ENCODE measurements at places on chromosomes 3 and 15.

DNA sequence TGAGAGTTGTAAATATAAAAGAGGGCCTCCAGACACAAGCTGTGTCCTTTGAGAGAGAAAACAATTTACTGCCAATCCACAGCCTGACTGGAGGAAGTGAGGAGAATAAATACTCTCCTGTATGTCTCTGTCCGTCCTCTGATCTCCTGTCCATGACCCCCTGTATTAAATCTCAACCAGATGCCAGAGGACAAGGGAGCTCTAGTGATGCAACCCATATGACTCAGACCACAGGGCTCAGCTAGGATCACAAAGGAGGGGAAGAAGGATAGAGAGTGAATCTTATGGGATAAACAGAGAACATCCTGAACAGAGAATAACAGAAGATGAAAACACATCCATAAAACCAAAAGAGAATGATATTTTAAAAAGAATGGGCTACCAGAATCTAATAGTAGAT is 482.6 kb downstream of the PLOD2 start:
- DNase-seq: no peak

- DNase-seq: no peak
Observed at GRCh38 chr3:14907043-14907966, 40.1 kb upstream of the NR2C2 start.

GRCh38 chr3:182220471-182220870 is 508.7 kb downstream of the SOX2 start:
- DNase-seq: no peak

GRCh38 chr3:149509526-149509925 is 35.0 kb downstream of the TM4SF4 start:
- DNase-seq: no peak

DNA sequence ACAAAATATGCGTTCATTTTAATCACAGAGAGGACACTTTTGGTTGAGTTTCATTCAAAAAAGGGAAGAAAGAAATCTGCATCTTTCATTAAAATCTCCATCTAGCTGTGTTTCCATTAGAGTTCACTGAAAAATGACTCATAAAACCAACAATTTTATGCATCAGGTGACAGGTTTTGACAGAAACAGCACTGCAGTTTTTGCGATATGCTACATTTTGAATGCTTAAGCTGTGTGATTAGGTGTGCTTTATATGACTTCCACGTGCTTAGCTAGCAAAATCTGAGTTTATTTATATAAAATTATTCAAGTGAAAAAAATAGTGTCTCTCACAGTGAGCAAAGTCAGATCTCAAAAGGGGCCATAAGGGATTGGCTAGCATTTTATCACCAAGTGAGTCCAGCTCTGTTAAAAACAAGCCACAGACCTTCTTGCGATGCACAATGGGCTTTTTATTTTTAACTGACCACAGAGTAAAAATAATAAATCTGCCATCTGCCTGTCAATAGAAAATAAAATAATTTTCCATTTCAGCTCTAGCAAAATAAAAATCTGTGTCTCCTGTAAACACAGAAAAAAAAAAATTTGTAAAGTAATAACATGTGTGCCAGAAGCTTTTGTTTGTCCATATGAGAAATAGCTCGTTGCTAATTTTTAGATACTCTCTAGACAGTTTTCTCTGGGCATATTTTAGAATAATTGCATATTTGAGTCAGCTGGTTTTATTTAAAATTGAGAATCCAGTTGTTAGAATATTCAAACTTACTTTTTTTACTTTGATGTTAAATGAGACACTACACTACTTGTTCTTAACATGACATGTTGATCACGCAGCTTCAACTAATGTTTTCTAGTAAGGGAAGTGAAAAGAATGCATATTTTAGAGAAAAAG is 409.8 kb downstream of the ROBO2 start:
- DNase-seq: no peak

GRCh38 chr3:129596194-129597086 is 10.0 kb downstream of the PLXND1 start:
- peak; percentile 50 for DNase-seq

DNA sequence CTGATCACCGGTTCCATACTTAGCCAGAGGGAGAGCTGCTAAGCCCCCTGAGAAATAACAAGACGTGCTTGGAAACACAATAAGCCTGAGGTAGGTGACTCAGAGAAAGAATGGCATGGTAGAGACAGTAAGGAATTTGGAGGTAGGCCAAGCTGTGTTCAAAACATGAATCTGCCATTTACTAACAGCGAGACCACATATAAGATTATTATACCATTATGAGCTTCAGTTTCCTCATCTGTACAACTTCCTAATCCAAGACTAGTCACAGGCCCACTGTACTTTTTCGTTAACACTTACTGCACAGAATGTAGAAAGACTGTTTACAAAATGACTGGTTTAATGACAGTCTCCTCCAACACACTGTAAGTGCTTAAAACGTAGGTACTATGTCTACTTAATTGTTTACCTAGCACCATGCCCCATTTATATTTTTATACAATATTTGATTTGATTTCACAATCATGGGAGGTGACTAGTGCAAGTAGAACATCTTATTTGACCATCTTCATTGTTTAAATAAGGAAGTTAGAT is 25.7 kb downstream of the ATOSA start:
- peak; percentile 88 for DNase-seq

- no peak for DNase-seq
Observed at GRCh38 chr3:52196977-52197376, 983 bp upstream of the ALAS1 start.

- no peak for DNase-seq
Observed at GRCh38 chr3:21356402-21356801, 394.6 kb downstream of the ZNF385D start.

DNA sequence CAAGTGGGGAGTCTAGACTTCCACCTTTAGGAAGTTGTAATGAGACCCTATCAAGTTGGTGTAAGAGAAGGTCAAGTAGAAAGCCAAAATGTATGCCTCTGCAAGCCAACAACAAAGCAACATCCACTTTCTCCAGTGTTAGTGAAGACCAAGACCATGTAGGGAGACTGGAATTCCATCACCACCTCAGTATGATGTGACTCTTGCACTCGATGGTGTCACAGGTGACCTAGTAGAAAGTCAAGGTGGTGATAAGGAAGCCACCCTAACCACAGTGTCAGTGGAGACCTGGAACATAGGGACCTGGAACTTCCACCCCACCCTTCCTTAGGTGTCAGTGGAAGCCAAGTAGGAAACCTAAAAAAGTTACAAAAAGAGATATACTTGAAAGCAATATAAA is 278.1 kb upstream of the KCNMB2 start:
- no peak for DNase-seq

DNA sequence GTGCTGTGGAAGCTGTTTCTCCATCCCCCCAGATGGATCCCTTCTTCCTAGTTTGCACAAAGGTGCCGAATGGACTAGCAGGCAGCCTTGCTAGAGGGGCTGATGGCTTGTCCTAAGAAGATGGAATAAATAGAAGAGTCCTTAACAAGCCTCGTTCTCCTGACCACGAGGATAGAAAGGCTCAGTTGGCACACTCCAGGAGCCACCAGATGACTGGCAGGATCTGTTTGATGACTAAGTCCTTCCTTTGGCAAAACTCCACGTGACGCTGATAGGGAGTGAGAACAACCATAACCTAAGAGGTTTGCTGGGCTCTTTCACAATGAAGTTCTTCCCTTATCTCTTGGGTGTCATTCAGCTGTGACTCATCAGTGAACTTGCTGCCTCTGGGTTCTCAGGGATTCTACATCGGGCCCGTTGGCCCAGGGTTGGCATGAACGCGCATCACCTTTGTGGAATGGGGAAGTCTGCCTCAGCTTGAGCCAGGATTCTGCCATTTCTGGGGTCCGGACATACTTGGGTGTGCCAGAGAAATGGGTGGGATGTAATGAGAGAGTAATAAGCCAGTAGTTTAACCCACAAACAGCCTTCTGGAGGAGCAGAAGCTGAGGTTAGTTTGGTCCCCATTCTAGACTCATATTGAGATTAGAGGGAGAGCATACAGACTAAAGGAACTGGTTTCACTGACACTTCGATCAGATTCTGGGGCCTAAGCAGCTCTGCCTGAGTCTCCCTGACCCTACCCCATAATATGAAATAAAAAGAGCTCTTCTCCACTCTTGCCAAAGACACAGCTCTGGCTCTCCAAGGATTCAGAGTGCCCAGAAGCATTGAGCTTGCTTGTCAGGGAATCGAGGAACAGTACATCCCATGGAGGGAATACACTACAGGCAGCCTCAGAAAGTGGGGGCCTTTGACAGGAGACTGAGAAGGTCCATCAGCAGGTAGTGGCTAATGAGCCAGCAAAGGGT is 2.0 kb upstream of the MELTF start:
- DNase-seq: no peak

- no peak for DNase-seq
Observed at GRCh38 chr15:68081869-68082505, 27.9 kb downstream of the PIAS1 start.

- no peak for DNase-seq
Observed at GRCh38 chr3:57594144-57594543, 3.0 kb downstream of the ARF4 start.

- no peak for DNase-seq
Observed at GRCh38 chr3:46469680-46470357, 5.1 kb upstream of the LTF start.

DNA sequence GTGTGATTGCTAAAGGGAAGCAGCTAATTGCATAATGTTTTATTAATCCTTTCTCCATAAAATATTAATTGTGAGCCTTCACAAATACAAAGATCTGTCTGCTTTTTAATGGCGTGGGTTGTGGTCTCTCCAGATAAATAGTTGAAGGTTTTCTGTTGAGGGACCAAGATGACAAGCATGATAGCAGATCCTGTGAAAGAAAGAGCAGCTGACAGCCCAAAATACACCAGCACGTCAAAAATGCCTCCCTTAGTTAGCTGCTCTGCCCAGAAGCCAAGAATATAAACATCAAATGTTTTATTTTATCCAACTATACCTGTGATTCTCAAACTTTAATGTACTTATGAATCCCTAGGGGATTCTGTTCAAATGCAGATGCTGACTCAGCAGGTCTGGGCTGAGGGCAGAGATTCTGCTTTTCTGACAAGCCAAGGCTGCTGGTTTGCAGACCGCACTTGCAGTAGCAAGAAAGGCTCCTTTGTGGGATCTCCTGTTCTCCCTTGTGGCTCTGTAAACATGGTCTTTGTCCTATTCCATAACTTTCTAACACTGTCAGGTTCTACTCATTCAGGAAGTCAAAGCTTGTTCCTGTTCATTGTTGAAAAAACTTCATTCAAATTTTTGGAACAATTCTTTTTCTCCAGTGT is 119.1 kb upstream of the SLC25A36 start:
- no peak for DNase-seq

DNA sequence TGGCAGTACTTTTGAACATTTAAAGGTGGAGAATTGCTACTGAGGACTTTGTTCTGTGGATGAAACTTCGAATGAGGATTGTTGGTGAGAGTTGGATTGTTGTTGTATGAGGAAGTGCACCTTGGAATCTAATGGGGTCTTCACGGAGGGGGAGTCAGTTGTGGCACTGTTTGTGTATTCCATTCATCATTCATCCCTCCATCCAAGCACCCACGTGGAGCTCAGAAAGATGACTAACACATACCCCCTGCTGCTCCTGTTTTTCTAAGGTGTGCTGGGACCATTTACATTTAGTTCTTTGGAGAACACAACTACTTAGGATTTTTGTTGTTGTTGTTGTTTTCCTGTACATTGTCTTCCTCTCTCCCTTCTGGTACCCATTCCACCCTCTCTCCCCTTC is 122.6 kb downstream of the IGF1R start:
- DNase-seq: peak; percentile 19

DNA sequence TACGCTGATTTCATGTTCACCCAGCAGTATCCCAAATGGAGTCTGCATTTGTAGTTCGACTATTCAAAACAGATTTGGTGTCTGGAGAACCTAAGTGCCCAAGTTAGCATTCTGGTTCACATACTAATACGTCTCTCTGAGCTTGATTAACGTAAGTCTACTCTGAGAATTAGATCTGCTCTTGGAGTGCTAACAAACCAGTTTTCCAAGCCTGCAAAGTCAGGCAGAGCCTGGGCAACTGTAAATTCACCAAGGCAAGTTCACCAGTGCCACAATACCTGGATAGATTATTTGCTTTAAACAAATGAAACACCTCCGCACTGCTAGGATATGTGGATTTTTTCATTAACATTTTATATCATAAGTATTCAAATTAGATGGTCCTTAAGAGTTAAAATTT is 912.6 kb downstream of the ROBO1 start:
- peak; percentile 52 for DNase-seq

- no peak for DNase-seq
Observed at GRCh38 chr3:126054870-126055269, 29.1 kb downstream of the SLC41A3 start.

DNA sequence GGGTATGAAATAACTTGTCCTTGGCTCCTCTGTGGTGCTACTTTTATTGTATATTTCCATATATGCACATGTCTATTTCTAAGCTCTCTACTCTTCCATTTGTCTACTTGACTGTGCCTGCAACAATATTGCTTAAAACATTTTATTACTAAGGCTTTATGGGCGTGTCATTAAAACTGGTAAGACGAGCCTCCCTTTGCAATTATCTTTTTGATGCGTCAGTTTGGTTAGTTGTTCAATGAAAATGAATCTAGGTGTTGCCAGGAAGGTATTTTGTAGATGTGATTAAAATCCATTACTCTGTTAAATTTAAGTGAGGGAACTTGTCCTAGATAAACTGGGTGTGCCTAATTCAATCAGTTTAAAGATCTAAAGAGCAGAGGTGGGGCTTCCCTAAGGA is 12.9 kb upstream of the TRA2B start:
- no peak for DNase-seq

DNA sequence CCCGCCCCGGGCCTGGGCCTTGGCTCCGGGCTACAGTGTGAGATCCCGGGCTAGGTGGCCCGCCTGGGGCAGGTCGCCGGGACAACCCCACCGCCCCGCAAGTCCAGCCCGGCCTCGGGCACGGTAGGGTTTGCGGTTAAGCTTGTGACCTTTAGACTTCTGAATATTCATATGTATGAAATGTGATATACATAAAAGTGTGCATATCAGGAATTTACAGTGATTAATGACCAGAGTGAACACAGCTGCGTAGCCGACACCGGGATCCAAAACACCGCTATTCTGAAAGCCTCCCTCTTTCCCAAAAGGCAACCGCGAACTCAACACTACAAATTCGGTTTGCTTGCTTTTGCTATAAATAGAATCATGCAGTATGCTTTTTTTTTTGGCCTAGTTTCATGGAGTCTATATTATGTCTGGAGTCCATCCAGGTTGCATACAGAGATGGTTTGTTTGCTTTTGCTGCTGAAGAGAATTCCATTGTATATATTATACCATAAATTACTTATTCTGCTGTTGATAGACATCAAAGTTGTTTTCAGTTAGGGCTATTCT is 636 bp upstream of the SNRPA1 start:
- DNase-seq: no peak

DNA sequence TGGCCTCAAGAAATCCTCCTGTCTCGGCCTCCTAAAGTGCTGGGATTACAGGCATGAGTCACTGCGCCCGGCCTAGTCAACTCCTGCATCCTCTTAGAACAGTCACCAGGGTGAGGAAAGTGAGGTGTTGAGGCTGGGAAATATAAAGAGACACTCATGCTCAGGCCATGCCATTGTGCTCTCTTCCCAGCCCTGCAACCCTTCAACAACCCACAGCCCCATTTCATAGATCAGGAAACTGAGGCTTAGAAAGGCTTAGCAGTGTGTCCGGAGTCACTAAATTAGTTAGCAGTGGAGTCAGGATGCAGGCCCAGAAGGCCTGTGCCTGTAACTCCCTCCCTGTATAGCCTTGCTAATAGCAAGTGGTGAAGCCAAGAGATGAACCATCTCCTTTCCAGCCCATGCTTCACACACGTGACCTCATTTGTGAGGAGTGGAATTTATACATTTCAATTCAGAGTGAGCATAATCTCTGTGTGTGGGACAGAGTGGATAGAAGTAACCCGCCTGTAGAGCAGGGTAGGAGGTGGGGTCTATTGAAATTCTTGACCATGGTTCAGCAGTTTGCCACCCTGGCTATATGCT is 51.7 kb upstream of the USP3 start:
- DNase-seq: no peak

GRCh38 chr15:59321000-59321689 is 51.5 kb downstream of the MYO1E start:
- DNase-seq: peak; percentile 86

All from NCI-H69 (cell line).